ENCODE measurements at places on chromosomes 5 and 9. TPM values are rescaled to one million over a fixed set of nuclear protein-coding genes. Genes with fewer than 3 reads are reported as not detected.

Gene GNA14
- 6.5 TPM for total RNA-seq

Gene PCDHGA8
- total RNA-seq: 3.0 TPM

Gene ARHGEF39
- 0.97 TPM for total RNA-seq

Gene RGS7BP
- total RNA-seq: not detected

Gene TMEM215
- not detected for total RNA-seq

Gene CPEB4
- total RNA-seq: 33.8 TPM

Gene MAP1B
- 124 TPM for total RNA-seq

Gene PTGES
- total RNA-seq: 16.0 TPM

- no peak for DNase-seq
Observed at GRCh38 chr9:114908805-114909448, 21.5 kb downstream of the TNFSF8 start.

DNA sequence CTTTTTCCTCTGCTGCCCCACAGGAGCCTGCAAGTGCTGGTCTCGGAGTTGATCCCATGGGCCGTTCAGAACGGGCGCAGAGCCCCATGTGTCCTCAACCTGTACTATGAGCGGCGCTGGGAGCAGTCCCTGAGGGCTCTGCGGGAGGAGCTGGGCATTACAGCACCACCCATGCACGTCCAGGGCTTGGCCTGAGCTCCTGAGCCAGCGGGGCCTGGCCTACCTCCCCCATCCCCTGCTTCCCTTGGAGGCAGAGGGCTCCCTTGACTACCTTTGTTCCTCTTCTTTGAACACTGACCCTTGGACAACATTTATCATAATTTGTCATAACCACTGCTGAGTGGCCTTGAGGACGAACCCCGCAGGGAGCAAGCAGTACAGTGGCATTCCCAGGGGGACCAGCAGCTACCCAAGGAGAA is 6.9 kb upstream of the SLC27A4 start:
- no peak for DNase-seq

DNA sequence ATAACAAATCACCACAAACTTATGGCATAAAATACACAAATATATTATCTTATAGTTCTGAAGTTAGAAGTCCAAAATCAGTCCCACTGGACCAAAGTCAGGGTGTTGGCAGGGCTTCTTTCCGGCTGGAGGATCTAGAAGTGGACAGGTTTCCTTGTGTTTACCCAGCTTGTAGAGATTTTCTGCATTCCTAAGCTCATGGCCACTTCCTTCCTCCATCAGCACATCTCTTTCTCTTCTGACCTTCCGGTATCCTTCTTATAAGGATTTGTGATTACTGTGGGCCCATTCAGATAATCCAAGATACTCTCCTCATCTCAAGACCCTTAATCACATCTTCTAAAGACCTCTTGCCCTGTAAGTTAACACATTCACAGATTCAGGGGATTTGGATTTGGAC is 97.6 kb downstream of the RAB3C start:
- DNase-seq: no peak

DNA sequence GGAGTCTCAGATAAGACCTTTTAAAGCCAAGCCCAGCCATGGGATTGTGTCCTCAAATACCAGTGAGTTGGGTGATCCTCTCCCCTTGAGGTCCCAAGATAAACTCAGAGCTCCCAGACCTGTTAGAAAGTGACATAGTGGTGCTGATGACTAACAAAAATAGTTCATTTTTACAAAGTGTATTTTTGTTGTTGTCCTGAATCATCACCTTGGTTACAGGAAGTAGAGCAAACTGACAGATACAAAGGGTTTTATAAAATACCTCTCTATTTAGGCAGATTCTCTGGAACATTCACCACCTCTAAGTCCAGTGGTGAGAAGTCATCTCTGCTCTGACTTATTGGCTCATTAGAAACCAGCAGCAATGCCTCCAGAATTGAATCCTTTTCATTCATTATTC is 259.3 kb downstream of the CEMIP2 start:
- DNase-seq: no peak

DNA sequence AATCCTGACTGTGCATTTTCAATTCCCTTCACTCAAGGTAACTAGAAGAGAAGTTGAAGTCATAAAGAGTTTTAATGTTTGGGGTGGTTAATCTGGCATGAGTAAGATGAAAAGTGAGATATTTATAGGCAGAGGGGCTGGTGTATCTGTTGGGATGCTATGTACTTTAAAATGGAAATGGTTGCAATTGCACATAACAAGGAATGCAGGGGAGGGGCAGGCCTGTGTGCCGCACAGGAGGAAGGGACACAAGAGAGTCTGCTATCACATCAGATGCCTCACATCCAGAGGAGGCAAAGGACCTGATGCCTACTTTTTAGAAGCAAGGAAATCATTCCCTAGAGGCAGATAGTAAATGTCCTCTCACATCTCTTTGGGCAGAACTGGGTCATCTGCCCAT is 55.5 kb upstream of the OSMR start:
- DNase-seq: no peak

DNA sequence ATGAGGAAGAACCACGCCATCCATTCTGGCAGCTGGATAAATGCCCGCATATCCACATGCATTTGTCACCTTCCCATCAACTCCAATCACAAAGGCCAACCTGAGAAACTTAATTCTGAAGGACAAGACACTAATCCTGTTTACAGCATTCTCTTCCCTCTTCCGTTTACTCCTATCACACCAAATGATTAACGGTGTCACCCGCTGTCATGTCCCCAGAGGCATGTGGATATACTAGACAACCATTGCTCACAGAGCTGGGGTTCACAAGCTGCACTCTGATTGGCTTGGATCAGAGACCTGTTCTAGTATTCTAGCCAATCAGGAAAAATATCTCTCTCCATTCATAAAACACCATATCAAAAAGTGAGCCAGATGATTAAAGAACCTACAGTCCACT is 3.6 kb downstream of the MACROH2A1 start:
- no peak for DNase-seq

- peak; percentile 34 for DNase-seq
Observed at GRCh38 chr5:172356047-172356446, 72.5 kb upstream of the UBTD2 start.

- no peak for DNase-seq
Observed at GRCh38 chr5:124457101-124457500, 289.3 kb downstream of the ZNF608 start.

GRCh38 chr5:146049704-146050026 is 55.7 kb downstream of the PLAC8L1 start:
- no peak for DNase-seq

- no peak for DNase-seq
Observed at GRCh38 chr5:73499756-73500155, 1.5 kb downstream of the BTF3 start.

DNA sequence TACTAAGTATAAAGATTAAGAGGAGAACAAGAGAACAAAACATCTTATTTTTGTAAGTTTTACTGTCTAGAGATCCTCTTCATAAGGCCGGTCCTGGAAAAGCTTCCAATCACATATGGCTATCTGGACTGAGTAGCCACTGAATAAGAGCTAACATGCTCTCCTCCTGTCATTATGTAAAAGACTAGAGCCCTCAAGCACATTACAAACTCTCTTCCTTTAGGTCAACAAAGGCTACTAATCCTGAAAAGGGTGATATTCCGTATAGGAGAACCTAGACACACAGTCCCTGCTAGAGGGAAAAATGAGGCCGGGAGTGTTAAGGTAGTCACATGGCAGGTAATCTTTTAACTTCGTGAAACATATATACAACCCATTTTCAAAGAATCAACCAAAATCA is 665.6 kb downstream of the EFNA5 start:
- no peak for DNase-seq

DNA sequence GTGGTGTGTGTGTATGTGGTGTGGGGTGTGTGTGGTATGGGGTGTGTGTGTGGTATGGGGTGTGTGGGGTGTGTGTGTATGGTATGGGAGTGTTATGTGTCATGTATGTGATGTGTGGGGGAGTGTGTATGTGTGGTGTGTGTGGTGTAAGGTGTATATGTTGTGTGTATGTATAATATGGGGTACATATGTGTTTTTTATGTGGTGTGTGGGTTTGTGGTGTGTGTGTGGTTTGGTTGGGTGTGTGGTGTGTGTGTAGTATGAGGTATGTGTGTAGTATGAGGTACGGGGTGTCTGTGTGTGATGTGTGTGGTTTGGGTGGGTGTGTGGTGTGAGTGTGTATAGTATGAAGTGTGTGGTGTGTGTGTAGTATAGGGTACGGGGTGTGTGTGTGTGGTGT is 11.4 kb downstream of the ECSCR start:
- DNase-seq: no peak

DNA sequence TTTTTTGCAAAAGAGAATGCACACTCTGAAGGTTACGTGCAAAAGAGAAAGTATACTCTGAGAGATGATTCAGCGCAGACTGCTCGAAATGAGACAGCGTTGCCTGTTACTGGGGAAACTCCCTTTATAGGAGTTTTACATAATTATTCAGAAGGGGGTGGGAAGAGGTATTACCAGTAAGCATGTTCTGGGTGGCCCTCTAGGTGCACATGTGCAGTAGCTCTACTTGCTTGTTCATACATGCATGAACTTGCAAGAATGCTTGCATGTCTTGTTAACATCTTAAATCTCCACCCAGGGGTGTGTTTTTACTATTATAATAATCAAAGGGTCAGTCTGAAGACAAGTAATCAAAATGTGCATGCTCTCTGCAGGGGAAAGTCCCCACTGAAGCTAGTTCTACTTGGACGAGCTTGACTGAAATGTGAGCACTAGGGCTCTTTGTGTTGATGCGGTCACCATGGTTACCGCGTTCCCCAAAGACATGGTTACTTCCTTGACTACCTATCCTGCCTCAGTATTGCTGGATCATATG is 75.5 kb downstream of the SGCD start:
- peak; percentile 24 for DNase-seq

- no peak for DNase-seq
Observed at GRCh38 chr9:108983885-108984284, 29.4 kb downstream of the CTNNAL1 start.

DNA sequence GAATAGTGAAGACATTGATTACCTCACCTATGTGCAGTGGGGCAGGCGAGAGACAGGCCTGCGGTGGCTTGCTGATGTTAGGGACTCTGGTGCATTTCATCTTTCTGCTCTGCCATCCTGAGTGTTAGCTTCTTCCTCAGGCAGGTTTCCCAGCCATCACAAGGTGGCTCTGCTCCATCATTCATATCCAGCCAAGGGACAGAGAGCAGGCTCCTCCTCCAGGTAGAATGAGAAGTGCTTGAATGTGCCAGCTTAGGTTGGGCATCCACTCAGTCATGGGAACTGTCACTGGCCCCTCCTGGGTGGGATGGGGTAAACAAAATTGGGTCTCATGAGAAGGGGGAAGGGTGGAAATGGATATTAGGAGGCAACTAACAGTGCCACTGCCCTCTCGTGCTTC is 24.8 kb downstream of the GPR107 start:
- DNase-seq: no peak

DNA sequence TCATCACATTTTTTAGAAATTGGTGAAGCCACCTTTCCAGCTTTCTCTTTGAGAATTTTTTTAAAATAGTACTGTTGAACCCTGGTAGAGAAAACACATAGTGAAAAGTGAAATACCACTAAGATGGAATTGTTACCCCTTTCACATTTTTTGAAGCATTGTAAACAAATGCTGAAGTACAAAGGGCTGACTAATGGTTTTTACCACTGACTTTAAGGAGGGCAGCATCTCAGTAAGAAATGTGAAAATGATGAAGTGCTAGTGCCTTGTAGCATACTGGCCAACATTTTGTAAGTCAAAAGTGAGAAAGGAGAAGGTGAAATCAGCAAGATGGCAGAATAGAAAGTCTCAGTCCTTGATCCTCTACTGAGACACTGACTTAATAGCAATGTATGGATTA is 320.6 kb downstream of the PJA2 start:
- DNase-seq: no peak

GRCh38 chr9:22813529-22813928 is 366.9 kb downstream of the DMRTA1 start:
- DNase-seq: no peak
